Uterus (tissue), 4 donors: ENCODE measurements at places on chromosomes 7 and 10. TPM values are rescaled to one million over a fixed set of nuclear protein-coding genes. Genes with fewer than 3 reads are reported as not detected.
A peak's percentile ranks its signal among the peaks of the same experiment; 100 is the strongest.

GRCh38 chr7:5439572-5440496, 16.2 kb upstream of the TNRC18 start:
- no peaks in the 10 kb centered on the region for H3K27me3 ChIP-seq
- DNase-seq: no peak
- no peaks in the 10 kb centered on the region for H3K36me3 ChIP-seq
- H3K4me3 ChIP-seq: no peak overlapping the region
- no peaks in the 10 kb centered on the region for H3K4me1 ChIP-seq

DNA sequence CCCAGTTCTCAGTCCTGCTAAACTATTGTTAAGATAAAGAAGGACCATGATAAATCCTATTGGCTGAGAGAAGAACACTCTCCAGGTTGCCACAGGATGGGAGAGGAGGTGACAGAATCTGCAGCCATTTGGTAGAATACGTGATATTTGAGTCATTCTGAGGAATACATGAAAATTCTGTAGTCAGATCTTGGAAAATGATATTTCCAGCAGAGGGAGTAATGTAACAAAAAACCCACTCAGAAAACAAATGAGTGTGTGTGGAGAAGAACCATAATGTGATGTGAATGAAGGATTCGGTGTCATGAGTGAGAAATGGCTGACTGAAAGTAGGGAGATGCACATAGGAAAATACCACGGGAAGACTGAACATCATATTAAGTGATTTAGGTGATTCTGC, 128.5 kb upstream of the PFKP start:
- no peak overlapping the region for H3K27ac ChIP-seq
- no peaks in the 10 kb centered on the region for H3K4me1 ChIP-seq
- DNase-seq: no peak
- no peaks in the 10 kb centered on the region for H3K27me3 ChIP-seq

- H3K4me1 ChIP-seq: no peaks in the 10 kb centered on the region
- H3K36me3 ChIP-seq: no peaks in the 10 kb centered on the region
- H3K27me3 ChIP-seq: no peaks in the 10 kb centered on the region
Measured at GRCh38 chr10:91077549-91078071, 142.9 kb upstream of the PCGF5 start.

DNA sequence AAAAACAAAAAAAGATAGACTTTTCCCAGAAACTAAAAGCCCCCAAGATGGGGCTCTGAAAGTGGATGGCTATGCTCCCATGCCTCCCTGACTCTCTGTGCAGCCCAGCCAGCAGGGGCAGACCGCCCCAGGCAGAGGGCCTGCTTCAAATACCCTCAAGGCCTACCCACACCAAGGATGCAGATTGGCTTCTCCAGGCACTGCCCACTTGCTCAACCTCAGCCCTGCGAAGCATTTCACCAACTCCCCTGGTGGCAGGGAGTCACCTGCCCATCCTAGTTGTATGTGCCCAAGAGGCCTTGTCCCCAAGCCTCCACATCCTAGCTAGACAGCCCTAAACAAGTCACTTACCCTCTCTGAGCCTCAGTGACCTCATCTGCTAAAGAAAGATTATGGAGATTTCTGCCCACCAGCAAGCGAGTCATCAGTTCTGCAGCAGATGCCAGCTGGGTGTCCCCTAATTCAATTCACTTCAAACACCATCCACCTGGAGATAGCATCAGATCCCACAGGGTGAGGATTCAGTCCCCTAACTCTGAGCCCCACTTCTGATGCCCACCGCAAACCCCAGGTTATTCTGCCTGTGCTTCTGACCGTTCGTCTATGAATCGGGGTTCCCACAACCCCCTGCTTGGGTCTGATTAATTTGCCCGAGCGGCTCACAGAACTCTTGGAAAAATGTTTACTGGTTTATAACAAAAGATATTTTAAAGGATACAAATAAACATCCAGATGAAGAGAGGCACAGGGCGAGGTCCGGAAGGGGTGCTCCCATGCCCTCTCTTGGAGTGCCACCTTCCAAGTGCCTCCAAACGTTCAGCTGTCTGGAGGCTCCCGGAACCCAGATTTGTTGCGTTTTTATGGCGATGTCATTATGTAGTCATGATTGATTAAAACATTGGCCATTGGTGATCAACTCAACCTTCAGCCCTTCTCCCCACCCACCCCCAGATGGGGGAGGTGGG, 18.6 kb upstream of the ZMIZ1 start:
- H3K36me3 ChIP-seq: no peaks in the 10 kb centered on the region
- H3K4me1 ChIP-seq: no peaks in the 10 kb centered on the region
- DNase-seq: peak; percentile 7
- H3K27me3 ChIP-seq: no peaks in the 10 kb centered on the region

- H3K27ac ChIP-seq: no peak overlapping the region
Measured at GRCh38 chr7:129975309-129975708, 22.5 kb upstream of the UBE2H start.

Gene ZNF727
- 1.2 TPM for total RNA-seq

GRCh38 chr10:28595613-28596012, 62.7 kb downstream of the WAC start:
- no peak for DNase-seq
- no peaks in the 10 kb centered on the region for H3K36me3 ChIP-seq
- H3K4me1 ChIP-seq: no peaks in the 10 kb centered on the region
- H3K27ac ChIP-seq: no peak overlapping the region
- H3K27me3 ChIP-seq: no peaks in the 10 kb centered on the region

DNA sequence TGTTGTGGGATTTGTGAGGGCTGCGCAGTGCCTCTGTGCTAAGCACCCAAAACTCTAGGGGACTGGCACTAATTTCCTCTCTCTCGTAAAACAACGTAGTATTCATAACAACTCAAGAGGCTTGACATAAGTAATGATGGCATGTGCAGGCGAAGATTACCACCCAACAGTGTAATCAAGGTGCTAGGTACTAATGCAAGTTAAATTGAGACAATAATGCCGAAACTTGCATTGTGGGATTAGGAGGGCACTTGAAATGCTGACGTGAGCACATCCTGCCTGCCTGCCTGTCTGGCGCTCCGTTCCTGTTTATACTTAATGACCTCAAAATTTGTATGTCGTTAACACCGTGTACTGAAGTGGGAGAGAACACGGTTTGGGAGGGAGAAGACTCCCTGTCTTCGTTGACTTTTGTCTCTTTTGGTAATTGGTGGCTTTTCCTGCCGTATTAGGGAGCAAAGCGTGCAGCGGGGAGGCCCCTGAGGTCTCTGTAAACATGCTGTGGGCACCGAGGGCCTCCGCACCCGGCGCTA, 139.0 kb downstream of the MGMT start:
- no peaks in the 10 kb centered on the region for H3K4me1 ChIP-seq
- H3K36me3 ChIP-seq: no peaks in the 10 kb centered on the region
- DNase-seq: no peak

GRCh38 chr10:70362328-70362727, 20.1 kb downstream of the LRRC20 start:
- H3K27me3 ChIP-seq: no peaks in the 10 kb centered on the region
- H3K4me3 ChIP-seq: no peak overlapping the region
- H3K27ac ChIP-seq: peak overlapping the region; percentile 88
- no peaks in the 10 kb centered on the region for H3K4me1 ChIP-seq

Gene ITIH2
- total RNA-seq: not detected

- peak overlapping the region; percentile 23 for H3K27ac ChIP-seq
- H3K27me3 ChIP-seq: no peaks in the 10 kb centered on the region
- no peak for DNase-seq
- no peaks in the 10 kb centered on the region for H3K4me1 ChIP-seq
- H3K4me3 ChIP-seq: no peak overlapping the region
Measured at GRCh38 chr10:80516506-80517075, 21.1 kb upstream of the SH2D4B start.

- H3K27me3 ChIP-seq: no peaks in the 10 kb centered on the region
- no peak for DNase-seq
- H3K4me3 ChIP-seq: no peak overlapping the region
Measured at GRCh38 chr10:54441275-54441674, 359.8 kb downstream of the PCDH15 start.

DNA sequence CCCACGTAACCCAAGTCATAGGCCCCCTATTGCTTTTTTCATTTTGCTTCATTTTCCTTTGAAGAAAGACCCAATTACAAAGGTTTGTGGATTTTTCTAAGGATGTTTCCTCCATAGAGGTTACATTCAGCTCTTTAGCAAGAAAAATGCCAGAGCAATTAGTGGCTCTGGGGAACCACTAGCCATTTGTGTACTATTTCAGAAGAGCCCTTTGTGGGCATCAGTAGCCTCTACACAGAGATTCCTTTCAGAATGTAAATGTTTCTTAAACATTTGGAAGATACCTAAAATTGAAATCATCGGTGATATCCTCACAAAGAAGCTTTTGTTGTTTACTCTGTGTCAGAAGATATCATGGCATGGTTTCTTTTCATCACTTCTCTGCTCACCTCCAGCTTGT, 291.0 kb upstream of the KMT2E start:
- no peak overlapping the region for H3K27ac ChIP-seq
- no peaks in the 10 kb centered on the region for H3K4me1 ChIP-seq
- DNase-seq: no peak
- H3K27me3 ChIP-seq: no peaks in the 10 kb centered on the region
- no peaks in the 10 kb centered on the region for H3K36me3 ChIP-seq

Gene ASIC3
- not detected for total RNA-seq

DNA sequence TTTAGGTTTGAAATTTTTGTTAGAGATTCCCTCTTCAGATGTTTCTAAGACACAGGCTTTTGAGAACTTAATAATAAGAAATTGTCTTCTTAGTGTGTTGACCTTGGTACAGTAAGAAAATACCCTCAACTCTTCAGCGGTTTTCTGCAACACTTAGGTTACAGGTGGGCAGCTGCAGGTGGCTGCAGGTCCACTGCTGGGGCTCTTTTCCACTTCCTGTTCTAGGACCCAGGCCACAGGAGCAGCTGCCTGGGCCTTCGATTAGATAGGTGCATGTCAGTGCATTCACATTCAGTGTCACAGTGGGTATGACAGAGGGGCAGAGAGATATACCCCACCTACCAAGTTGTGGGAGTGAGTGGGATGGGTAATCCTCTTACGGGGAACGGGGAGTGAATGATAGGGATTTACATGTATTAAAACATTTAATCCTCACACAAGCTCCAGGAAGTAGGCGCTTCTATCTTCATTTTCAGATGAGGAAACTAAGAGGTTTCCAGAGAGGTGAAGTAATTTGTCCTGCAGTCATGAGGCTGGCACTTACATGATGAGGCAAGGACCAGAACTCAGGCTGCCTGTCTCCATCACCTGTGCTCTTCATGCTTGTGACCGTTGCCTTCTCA, 20.2 kb upstream of the SUV39H2 start:
- H3K36me3 ChIP-seq: no peaks in the 10 kb centered on the region
- H3K27ac ChIP-seq: no peak overlapping the region
- DNase-seq: no peak
- no peaks in the 10 kb centered on the region for H3K4me1 ChIP-seq

Gene TEX47
- not detected for total RNA-seq

GRCh38 chr10:69428165-69428564, 11.4 kb upstream of the TACR2 start:
- H3K4me1 ChIP-seq: no peaks in the 10 kb centered on the region
- H3K4me3 ChIP-seq: no peak overlapping the region
- no peak for DNase-seq

Gene SRI
- 66.0 TPM for total RNA-seq

DNA sequence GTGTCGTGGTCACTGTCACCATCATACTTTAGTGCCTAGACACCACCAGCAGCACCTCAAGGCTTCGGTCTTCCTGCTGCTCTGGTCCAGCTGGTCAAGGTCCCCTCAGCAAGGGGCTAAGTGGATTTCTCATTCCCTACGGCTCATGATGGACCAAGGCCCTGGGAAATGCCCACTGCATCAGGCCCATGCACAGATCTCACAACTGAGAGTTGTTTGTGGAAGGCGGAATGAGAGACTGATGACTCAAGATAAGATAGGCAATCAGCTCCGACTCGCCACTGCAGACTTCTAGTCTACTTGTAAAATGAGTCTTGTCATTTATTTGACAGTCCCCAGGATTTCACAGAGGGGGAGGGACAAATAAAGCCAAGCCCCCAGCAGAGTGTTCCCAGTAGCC, 108.4 kb upstream of the TBX20 start:
- H3K27me3 ChIP-seq: no peaks in the 10 kb centered on the region
- H3K27ac ChIP-seq: no peak overlapping the region
- H3K36me3 ChIP-seq: no peaks in the 10 kb centered on the region
- H3K4me3 ChIP-seq: no peak overlapping the region
- H3K4me1 ChIP-seq: no peaks in the 10 kb centered on the region
- DNase-seq: no peak

Gene MEOX2
- 9.5 TPM for total RNA-seq

Gene SLC25A28
- 54.7 TPM for total RNA-seq

Gene SFTPA1
- not detected for total RNA-seq

DNA sequence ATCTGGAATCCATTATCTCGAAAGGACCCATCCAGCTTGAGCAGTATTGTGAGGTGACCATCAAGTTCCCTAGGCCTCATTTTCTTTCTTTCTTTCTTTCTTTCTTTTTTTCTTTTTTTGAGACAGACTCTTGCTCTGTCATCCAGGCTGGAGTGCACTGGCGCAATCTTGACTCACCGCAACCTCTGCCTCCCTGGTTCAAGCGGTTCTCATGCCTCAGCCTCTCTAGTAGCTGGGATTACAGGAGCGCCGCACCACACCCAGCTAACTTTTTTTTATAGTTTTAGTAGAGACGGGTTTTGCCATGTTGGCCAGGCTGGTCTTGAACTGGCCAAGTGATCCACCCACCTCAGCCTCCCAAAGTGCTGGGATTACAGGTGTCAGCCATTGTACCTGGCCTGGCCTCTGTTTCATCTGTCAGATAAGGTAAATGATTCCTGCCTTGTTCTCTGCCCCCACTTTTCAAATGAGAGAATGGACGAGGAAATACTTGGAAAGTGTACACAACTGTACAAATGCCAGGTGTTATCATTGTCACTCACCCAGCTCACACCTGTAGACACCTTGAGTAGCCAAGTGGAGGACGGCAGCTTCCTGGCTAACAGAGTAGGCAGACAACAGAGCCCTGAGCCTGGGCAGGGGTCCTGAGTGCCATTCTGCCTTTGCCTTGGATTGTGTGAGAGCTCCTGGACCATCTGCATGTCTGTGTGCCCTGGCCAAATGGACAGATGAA, 54.1 kb downstream of the HK1 start:
- DNase-seq: no peak
- peak overlapping the region; percentile 12 for H3K27ac ChIP-seq
- no peak overlapping the region for H3K4me3 ChIP-seq
- no peaks in the 10 kb centered on the region for H3K27me3 ChIP-seq
- peaks cover 4% of the 10 kb centered on the region for H3K4me1 ChIP-seq

- no peaks in the 10 kb centered on the region for H3K4me1 ChIP-seq
- no peak overlapping the region for H3K27ac ChIP-seq
- no peak overlapping the region for H3K4me3 ChIP-seq
Measured at GRCh38 chr7:150722431-150722931, 6.1 kb downstream of the GIMAP1 start.

Gene ZNF775
- total RNA-seq: 8.4 TPM

DNA sequence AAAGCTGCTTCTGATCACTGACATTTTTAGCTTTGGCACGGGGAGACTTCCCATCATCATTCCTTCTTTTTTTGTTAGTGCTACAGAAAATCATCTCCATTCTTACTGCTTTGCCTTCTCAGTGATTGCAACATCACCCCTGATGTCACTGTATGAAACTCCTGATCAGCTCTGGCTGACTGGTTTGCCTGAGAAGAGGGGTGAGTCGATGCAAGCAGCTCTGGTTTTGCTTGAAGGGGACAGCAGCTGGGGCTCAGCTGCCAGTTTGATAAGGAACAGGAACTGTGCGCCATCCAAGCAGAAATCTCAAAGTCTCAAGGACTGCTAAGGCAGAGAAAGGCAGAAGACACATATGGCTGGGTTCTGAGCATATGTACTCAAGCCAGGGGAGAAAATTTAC, 808.5 kb upstream of the CELF2 start:
- H3K27ac ChIP-seq: peak overlapping the region; percentile 43
- DNase-seq: peak; percentile 51
- no peaks in the 10 kb centered on the region for H3K27me3 ChIP-seq
- no peaks in the 10 kb centered on the region for H3K36me3 ChIP-seq
- no peaks in the 10 kb centered on the region for H3K4me1 ChIP-seq
